ENCODE measurements at places on chromosomes 7 and 10.

GRCh38 chr10:43868952-43869351, 220.3 kb upstream of the ZNF32 start:
- DNase-seq, result no peak

DNA sequence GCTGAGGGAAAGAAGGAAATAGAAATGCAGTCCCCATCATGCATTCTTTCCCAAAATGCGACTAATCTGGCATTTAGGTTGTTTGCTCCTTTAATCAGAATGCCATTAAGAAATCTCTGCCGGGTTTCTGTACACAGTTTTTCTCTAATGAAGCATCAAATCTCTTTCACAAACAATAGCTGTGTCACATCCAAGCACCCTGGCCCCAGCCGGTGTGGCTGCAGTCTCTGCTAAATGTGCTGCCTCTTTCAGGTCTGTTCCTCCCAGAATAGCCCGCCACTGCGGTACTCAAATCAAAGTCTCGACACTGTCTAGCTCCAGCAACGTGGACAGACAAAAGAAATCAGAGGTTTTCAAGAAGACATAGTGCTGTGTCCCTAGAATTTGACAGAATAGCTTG, 343.8 kb downstream of the KCNMA1 start:
- no peak for DNase-seq

- DNase-seq, result no peak
Observed at GRCh38 chr7:41114131-41114530, 588.8 kb downstream of the INHBA start.

DNA sequence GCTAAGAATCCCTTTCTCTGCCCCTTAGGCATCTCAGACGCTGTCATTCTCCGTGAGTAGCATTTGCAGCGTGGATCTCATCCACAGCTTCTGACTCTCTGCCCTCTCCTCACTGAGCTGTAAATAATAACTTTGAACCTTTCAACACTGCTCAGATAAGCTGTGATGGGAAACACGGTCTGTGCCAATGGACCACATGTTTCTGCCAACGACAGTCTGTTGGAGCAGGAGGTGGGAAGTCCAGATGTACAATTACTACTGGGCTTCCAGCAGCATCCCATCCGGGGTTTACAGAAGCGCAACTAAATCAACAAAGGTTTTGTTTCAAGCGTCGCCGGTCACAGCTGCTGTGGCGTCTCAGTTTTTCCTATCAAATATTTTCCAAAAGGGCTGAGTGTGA, 1110.6 kb downstream of the TYW1 start:
- DNase-seq, result no peak

DNA sequence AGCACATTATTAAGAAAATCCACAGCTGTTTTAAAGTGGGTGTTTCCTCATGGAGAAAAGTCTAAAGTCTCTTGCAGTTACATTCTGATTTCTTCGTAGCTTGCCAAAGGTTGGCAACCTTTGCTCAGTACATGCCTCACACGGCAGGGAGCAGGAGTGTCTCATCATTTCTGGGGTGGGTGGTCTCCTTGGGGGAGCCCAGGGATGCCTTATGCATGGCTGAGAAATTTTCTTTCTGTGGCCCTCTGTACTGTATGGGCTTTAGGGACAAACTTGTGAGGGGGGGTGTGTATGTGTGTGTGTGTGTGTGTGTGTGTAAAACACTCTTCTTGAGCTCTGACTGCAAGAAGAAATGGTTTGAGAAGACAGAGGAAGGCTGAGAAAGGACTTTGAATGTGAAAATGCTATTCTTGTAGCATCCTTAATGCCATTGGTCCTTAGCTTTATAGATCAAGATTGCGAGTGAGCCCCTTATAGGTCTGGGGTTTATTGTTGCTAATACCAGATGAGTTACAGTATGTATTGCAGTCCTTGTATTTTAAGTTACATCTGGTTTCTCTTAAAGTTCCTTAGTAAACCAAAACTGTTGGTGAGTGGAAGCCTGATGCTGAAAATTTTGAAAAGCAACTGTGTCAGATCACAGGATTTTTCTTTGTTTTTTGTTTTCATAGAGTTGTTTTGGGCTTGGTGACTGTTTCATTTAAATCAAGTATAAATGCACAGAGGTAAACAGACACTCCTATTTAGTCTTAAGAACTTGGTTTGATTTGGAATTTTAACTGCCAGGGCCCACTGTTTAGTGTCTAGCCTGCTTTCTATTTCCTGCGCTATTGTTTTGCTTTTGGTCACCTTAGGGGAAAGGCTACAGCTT, 242.0 kb downstream of the BICC1 start:
- DNase-seq, result no peak

DNA sequence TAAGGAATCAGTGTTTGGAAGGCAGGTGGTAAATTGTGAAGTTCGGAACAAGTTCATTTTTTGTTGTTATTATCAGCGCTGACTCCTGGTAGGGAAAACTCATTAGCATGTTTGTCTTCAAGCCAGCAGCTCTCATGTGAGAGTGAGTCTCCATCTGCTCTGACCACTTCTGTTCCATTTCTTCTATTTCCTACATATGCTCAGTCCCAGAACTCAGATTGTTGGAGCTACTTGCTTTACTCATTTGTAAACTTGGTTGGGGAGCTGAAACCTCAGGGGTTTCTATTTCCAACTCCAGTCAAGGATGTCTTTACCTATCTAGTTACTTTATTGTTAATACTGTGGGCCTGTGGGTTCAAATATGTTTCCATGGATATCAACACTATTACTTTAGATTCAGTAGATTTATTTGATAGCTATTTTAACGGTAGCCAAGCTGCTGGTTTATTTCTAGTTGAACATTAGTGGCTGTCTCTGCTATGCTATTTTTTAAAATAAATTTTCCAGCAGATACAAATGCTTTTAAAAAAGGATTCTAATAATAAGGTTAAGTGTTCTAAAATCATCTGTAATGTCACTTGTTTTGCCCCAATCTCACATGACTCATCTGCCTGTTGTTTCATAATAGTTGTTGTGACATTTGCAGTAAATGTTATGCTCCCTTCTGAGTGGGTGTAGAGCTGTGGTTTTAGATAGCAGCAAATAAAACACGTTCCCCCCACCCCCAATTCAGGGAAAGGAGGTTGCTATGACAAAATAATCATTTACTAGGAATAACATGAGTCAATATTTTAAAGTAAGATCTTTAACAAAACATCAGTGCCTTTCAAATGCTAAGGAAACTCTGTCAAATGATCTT, 143.3 kb downstream of the HDAC9 start:
- no peak for DNase-seq

GRCh38 chr7:47833211-47833610, 115.1 kb downstream of the PKD1L1 start:
- no peak for DNase-seq

DNA sequence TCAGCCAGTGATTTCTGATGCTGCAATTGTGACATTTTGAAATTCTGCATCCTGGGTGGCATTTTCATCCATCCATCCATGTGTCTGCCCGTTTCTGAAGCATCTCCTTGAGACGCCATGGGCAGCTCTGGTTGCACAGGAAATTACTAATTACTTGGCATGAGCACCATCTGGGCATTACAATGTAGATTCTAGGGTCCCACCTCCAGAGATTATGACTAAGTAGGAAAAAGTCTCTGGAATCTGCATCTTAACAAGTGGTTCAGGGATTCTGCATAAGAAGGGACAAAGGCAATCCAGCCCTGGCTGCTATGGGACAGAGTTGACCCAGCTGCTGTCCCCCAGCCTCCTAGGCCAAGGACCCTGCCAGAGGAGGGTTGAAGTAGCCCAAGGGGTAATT, 65.3 kb downstream of the CUZD1 start:
- no peak for DNase-seq

- no peak for DNase-seq
Observed at GRCh38 chr10:130282492-130283218, 146.5 kb downstream of the GLRX3 start.

DNA sequence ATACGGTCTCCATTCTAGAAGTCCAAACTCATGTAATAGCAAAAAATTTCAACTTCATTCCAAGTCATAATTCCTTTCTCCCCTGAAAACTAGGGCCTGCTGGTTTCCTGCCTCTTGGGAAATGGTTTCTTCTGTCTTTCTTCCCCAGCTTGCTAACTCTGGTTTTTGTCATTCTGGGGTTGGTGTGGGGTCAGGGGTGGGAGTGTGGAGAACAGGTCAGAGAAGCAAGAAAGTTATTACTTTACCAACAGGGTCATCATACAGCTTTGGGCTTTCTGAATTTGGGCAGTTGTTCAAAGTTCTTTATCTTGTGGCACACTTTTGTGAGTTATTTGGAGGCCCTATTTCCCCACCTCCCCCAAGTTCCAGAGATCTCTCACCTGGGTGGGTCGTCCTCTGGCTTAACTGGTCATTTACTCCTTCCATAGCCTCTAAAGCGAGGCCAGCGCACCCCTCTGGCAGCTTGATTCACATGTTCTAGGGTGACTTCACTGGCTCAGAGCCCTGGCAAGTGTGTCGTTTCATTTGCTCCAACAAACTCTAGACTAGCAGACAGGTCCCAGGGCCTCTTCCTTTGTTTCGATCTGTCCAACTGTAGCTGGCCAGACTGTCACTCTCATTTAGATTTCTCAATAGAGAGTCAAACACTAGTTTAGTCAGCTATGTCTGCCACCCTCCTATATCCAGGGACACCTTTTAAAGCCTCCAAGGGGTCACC, 161.2 kb downstream of the JCAD start:
- DNase-seq, result no peak

GRCh38 chr10:61992059-61992460, 90.6 kb downstream of the ARID5B start:
- no peak for DNase-seq

GRCh38 chr10:16965344-16965616, 148.1 kb upstream of the RSU1 start:
- no peak for DNase-seq

DNA sequence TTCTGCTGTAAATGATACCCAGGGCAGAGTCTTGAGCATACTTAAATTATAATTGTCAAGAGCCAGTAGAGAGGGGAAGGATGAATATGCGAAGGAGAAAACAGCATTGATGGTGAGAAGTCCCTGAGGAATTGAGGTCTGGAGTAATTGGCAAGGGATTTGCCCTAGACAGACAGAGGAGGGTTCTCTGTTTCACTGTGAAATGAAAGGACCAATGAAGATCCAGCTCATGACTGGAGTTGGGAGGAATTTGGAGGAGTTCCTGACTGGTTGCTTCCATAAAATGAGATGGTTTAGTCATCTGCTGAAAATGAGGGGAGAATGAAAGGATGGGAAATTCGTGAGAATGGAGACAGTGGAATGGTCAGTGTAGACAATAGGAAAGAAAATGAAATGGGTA, 6.8 kb downstream of the PRPF18 start:
- DNase-seq, result no peak

DNA sequence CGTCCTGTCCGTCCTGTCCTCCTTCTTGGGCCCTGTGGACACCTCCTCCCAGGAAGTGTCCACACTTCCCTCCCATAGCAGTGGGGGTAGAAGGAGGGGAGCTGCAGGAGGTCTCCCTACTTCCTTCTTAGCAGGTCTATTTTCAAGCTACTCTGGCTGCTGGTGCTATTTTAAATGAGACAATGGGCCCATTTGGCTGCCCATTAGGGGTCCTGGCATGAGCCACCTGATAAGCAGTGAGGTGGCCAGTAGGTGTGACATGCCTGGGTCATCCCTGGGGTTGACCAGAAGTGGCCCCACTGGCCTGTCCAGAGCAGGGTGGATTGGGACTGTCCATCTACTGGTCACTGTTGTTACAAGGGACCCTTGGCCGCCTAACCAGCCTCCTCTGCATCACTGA, 75.2 kb downstream of the COL13A1 start:
- no peak for DNase-seq

DNA sequence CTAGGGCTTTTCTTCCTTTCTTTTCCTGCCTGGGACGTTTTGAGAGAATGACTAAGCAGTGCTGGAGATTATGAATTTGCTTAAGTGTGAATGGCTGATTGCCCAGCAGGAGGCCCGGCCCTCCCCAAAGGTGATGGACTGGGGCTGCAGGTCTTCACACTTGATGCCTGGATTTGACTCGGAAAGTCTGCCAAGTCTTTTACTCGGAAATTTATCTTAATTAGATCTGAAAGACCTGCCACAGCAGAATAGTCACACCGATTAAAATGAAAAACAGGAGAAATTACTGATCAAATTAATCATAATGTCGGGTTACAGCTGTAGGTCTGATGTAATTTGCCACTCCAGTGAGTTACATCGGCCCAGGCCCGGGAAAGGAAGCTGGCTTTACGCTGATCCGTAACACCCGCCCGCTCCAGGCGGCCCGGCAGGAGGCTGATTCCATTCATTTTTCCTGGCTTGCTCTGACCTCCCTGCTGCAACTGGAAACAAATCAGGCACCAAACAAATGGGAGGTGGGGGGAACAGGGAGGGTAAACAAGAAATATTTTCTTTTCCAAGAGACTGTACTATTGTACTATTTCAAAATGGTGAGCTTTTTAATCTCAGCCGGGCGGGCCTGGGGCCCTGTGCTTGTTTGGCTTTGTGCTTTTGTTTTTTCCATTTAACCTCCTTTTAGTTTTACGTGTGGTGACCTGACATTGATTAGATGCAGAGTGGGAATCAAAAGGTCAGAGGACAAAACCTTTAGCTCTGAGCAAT, 212.4 kb upstream of the YAE1 start:
- peak; percentile 82 for DNase-seq

- no peak for DNase-seq
Observed at GRCh38 chr10:93274419-93274818, 200.7 kb downstream of the CYP26A1 start.

- no peak for DNase-seq
Observed at GRCh38 chr7:36448781-36449379, 59.2 kb downstream of the ANLN start.

GRCh38 chr7:40870108-40870507, 735.3 kb downstream of the SUGCT start:
- DNase-seq, result no peak

DNA sequence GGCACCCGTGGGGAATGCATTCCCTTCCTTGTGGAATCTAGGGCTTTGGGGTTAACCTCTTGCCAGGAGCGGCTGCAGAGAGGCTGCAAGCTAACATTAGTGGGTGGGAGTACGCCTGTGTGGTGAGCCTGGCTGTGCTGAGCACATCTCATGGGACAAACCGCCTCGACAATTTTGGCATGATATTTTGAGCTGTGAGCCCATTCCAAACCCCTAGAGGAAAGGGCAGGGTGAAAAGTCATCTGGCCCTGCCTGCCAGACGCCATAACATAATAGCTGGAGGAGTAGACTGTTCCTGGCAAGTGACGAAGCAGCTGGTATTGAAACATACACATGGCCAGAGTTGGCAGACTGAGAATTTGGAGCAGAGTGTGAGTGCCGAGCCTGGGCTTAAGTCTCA, 110.0 kb downstream of the TACC2 start:
- no peak for DNase-seq

DNA sequence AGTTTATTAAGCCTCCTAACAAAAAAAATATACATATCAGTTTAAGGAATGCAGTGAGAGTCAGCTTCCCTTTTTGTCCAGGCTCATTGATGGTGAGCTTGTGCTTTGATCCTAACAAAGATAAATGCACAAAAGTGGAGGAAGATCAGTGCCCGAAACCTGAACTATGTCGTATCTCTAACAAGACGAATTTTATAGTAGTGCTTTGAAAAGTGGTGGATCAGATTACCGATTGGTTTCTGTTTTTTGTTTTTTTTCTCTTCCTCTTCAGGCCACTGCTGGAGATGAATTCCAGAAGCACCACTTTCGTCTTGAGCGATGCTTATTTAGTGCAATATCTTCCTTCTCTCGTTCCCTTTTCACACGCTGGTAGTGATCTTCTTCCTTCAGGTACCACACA, 72.8 kb downstream of the RHOBTB1 start:
- no peak for DNase-seq

Data from WERI-Rb-1 (cell line).